Activated CD4-positive, alpha-beta T cell treated with anti-CD3 and anti-CD28 coated beads for 4 hours (primary cell): ENCODE measurements at places on chromosomes 12 and 14.
A peak's percentile ranks its signal among the peaks of the same experiment; 100 is the strongest.

DNA sequence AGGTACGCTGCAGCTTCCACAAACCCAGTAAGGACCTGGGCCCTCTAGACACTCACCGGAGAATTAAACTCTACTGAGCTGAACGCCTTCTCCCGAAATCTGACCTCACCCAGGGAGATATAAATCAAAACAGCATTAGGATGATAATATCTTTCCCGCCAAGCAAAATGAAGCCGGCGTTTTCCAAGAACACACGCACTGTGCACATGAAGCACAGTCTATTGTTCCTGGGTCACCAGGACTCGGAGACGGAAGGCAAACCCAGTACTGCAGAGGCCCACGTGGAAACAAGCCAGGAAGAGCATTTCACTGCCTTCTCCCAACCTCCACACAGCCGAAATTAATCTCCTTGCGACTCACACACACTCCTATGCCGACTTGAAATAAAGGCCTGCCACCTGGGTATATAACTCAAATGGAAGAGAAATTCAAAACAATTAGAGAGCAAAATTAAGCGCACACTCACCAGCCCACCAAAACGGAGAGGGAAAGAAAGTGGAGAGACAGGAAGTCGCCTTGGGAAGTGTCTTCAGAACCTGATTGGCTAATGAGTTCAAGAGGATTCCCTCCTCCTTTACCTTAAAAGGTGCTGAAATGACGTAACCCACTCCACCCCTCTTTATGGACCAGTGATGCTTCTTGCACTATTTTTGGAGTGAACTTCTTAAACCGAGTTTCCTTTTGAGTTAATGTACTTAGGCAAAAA is at the start of gene CCNB1IP1:
Gene CCNB1IP1, minus strand, starts transcription at position 492 of the 706 bp plus-strand sequence. CDS start 16,756 bp downstream, outside the sequence.
- peak; percentile 51 for DNase-seq

DNA sequence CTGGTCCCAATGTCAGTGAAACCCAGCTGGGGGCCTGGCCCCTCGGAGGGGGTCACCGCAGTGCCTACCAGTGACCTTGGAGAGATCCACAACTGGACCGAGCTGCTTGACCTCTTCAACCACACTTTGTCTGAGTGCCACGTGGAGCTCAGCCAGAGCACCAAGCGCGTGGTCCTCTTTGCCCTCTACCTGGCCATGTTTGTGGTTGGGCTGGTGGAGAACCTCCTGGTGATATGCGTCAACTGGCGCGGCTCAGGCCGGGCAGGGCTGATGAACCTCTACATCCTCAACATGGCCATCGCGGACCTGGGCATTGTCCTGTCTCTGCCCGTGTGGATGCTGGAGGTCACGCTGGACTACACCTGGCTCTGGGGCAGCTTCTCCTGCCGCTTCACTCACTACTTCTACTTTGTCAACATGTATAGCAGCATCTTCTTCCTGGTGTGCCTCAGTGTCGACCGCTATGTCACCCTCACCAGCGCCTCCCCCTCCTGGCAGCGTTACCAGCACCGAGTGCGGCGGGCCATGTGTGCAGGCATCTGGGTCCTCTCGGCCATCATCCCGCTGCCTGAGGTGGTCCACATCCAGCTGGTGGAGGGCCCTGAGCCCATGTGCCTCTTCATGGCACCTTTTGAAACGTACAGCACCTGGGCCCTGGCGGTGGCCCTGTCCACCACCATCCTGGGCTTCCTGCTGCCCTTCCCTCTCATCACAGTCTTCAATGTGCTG is 11.0 kb downstream of the ZBTB39 start:
- DNase-seq = no peak

DNA sequence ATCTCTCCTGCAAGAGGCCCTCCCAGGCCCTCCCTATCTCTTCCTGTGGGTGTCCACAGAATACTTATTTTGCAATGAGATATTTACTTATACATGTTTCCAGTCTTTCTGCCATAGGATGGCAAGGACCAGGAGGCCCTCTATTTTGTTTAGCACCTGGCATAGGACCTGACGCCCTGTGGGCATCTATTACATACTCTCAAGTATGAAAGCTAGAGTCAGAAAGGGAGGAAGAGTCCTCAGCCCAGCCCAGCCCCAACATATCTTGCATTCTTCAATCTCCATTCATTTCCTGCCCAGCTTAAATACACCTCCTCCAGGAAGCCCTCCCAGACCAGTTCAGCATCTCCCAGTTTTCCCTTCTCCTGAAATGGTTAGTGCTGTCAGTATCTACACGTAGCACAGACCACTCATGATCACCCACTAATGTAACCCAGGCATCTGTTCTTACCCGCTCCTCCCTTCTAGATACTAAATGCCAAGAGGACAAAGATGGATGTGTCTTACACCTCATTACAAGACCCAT is 7.4 kb downstream of the FOXN4 start:
- no peak for DNase-seq

- DNase-seq = peak; percentile 15
These were observed 33.2 kb downstream of the ZNF664 start for GRCh38 chr12:124006085-124006845.

DNA sequence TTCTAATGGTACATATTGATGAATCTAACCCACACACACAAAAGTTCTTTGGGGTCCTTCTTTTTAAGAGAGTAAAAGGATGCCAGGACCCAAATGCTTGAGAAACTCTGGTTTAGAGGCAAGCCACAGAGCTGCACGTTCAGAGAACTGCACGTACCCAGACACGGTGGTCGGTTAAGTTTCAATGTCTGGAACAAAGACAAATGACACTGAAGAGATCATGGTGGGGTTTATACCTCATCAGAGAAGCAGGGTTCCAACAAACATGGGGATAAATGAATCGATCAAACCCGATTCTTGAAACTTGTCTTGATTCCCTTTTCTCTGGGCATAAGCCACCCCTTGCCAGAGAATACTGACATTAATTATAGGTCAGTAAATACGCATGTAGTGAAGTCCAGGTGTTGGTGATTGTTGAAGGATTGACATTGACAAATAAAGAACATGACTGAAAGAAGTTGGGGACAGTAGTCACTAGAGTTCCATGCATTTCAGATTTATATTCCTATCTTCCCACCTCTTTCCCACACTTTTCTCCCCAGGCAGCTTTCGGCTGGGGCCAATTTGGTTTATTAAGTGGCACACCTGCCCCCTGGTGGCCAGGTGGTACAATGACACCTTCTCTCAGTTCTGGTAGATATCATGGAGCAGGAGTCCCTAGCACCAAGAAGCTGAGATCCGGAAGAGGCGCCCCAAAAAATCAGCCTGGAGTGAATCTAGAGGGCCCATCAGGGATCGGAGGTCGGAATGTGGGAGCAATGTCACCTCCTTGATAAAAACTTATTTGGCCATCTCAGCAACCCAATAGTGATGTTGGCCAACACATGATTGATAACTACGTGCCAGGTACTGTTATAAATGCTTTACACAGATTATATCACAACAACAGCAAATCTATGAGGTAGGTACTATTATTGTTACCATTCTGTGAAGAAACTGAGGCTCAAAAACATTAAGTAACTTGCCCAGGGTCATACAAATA is 17.8 kb upstream of the HDAC7 start:
- peak; percentile 61 for DNase-seq
